CD4-positive, alpha-beta T cell treated with Interleukin-1 beta for 1 hour (primary cell): ENCODE measurements at places on chromosomes 5 and 9.

GRCh38 chr5:10702040-10702629 lies 58.9 kb downstream of the DAP start:
- no peak for DNase-seq

- DNase-seq: no peak
These were observed 13.4 kb upstream of the FBN2 start for GRCh38 chr5:128551476-128551875.

- no peak for DNase-seq
These were observed 246.3 kb upstream of the TLE4 start for GRCh38 chr9:79325501-79325900.

- no peak for DNase-seq
These were observed 83.6 kb downstream of the LMX1B start for GRCh38 chr9:126697330-126697729.

DNA sequence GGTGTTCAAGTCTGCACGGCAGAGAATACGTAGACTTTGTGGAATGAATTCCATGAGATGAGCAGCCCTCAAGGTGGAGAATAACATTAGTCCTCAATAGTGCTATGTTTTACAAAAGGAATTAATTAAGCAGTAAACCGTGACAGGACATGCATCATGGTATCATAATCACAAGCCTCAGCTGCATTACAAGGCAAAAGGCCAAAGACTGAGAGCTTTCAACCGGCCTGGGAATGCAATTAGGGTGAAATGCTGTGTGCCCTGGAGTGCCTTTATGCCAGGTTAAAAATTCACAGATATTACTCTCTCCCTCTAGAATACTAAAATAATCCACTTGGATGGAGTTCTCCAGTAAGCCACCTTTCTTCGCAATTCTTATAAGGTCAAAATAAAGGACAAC lies 270.6 kb downstream of the MLLT3 start:
- DNase-seq: no peak

DNA sequence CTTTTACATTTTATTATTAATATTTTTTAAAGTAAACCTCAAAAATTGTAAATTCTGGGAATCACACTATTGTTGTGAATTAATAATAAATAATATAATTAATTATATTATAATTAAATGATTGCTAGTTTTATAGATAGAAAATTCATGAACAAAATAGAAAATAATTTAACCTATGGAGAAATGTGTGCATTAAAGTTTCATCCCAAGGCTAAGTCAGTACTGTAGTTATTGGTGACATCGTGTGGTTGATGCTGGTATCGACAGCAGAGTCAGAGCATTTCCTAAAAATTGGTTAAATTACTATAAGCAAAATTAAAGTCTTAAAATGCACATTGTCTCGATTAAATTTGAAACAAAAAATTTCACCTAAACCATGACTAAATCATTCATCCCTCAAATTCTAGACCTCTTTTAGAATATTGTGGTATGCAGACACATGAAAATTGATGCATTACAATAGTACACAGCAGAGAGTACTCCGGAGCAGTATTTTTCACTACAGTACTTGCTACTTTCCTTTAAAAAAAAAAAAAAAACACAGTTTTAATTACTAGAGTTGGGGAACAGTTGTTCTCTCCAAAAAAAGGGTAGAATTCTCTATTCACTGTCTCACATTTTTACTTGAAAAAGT lies 73.9 kb downstream of the RORB start:
- no peak for DNase-seq

- DNase-seq: peak; percentile 99
These were observed at the start of gene ATP6V1G1 for GRCh38 chr9:114587345-114588202. ATP6V1G1 (plus strand) TSS chr9:114587769; CDS start chr9:114587839, 70 bp downstream.

DNA sequence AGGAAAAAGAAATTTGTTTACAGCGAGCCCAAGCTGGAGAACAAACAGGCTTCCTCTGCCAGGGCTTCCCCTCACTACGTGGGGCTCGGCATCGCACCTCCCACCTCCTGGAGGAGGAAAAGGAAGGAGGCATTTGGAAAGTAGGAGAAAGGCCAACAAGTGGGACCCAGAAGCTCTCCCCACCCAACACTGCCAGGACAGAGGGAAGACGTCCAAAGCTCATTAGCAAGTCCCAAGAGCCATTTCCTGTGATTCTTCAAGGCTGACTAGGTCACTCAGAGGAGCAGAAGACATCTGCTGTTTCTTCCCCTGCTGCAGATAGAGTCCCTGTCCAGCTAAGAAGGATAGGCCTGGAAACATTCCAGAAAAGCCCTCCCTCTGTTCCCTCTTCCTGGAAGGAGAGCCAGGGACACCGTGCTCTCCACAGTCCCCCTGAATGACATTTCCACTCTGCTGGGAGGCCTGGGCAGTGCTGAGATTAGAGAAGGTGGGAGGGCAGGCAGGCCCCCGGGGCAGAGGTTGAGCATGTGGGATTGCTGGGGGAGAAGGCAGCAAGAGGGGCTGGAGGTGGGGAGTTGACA lies 57.0 kb upstream of the NEURL1B start:
- no peak for DNase-seq

DNA sequence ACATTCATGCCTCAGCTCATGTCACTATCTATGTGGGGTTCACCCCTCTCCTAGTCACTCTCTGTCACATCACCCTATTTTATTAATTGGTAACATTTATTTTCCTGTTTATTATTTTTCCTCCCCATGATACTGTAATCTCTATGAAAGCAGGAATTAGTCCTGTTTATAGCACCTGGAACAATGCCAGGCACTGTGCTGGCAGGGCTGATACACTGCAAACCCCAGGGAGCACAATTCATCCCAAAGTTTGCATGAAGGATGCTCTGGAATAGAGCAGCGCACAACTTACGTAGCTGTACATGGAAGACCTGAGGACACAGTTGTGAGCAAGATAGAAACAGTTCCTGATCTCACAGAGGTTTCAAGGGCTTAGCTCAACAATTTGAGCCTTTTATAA lies 103.2 kb downstream of the NSG2 start:
- no peak for DNase-seq

- peak; percentile 64 for DNase-seq
These were observed 10.0 kb upstream of the C5 start for GRCh38 chr9:121059998-121060636.

- no peak for DNase-seq
These were observed 34.1 kb upstream of the RAI14 start for GRCh38 chr5:34622098-34622400.

GRCh38 chr5:965604-966344 lies 42.8 kb upstream of the NKD2 start:
- DNase-seq: no peak

DNA sequence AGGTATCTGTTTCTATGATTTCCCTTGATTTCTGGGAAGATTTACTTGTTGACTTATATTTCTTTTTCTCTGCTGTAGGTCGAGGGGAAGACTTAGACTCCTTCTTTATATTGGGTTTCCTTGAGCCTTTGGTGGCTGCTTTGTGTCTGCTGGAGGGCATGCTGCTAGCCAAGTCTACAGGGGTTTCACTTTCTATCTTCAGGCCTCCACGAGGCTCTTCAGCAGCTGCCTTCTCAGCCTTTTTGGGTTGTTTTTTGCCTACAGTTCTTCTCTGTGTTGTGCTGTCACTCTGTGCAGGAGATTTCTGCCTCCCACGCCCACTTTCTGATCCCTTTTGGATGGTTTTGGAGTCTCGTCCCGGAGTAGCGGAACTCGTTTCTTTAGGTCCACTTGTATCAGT lies 23.2 kb downstream of the LEAP2 start:
- no peak for DNase-seq

- DNase-seq: no peak
These were observed 32.5 kb downstream of the LEAP2 start for GRCh38 chr5:132905938-132906337.

DNA sequence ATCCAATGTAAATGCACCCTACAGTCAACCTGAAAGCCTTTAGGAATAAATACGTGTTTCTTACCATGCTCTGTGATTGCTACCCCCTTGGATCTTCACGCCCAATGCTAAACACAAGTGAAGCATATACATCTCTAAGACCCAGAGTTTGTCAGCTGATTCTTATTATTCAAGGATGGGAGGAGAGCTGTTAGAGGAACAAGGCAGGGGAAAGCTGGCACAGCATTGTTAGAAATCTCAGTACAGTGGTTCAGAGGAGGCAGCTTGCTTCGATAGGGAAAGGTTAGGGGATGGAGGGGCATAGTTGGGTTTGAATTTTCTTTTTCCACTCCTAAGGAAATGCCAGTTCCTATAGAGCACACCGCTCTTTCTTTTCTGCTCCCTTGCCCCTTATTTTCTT lies 16.7 kb upstream of the TAF11L2 start:
- DNase-seq: no peak

DNA sequence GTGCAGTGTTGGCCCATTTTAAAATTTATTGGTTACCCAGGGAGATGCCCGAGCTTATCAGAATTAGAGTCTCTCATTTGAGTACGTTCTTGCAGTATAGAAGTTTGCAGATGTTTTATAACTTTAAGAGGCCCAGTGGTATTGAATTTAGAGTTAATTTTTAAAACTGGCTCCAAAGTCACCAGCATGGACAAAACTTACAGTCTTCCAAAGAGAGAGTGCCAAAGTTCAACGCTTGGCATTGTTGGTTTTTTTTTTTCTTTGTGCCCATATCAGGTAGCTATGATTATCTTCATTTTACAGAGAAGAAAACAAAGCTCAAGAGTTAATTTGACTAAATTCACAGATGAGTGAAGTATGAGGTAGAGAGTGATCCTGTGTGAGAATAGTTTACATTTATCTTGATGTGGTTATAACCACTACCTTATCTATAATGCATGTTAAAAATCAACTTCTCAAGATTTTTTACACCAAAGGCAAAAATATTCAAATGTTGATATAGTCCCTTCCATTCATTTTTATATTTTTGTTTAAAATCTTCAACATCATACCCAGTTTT lies 273.7 kb upstream of the DMRT1 start:
- DNase-seq: no peak

DNA sequence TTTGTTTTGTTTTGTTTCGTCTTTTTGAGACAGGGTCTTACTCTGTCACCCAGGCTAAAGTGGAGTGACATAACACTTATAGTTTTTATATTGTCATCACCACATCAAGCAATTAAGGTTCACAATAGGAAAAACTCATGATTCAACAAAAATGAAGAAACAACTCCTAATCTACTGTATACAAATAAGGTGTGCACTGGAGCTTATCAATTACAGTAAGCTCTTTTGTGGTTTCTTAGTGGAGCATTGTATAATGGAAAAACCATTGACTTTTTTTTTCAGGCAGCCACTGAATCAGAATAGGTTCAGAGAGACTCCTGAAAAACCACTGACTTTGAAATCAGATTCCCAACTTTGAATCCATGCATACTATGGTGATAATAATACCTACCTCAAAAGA lies 10.8 kb upstream of the PLIN2 start:
- DNase-seq: no peak

GRCh38 chr9:114311571-114312512 lies 11.1 kb upstream of the ORM1 start:
- DNase-seq: no peak

DNA sequence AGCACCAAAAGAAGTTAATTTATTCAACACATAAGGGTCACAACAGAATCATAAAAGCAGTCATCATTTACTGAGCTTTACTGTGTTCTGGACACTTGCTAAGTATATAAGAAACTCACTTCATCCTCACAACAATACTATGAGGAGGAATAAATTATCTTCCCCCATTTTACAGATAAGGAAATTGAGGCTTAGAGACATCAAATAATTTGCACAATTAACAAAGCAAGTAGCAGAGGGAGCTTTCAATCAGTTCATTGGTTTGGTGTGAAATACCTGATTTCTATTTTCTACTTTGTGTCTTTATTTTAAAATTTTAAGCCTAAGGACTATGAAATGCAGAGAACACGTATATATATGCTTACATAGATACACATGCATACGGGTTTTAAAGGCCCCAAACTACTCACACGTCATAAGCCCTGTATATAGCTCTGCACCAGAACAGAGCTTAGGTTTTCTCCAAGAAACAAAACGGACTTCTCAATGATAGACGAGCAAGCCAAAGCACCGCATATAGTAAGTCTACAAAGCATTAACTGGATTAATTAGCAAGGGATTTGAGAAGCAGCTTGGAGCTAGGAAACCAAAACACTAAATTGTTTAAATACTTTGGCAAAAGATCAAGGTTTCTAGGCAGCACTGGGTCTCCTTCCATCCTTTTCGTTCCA lies 95.6 kb downstream of the DENND1A start:
- DNase-seq: no peak

GRCh38 chr9:100590481-100590880 lies 12.6 kb downstream of the CAVIN4 start:
- DNase-seq: no peak

DNA sequence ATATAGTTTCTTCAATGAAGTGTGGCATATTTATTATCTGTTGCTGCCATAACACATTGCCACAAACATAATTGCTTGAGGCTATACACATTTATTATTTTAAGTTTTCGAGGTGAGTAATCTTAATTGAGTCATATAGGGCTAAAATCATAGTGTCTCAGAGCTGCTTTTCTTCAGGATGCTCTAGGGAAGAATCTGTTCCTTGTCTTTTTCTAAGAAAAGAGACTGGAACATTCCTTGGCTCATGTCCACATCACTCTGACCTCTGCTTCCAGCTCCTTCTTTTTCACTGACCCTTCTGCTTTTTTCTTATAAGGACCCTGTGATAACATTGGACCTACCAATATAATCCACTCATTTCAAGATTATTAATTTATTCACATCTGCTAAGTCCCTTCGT lies 632.4 kb upstream of the TYRP1 start:
- DNase-seq: no peak

DNA sequence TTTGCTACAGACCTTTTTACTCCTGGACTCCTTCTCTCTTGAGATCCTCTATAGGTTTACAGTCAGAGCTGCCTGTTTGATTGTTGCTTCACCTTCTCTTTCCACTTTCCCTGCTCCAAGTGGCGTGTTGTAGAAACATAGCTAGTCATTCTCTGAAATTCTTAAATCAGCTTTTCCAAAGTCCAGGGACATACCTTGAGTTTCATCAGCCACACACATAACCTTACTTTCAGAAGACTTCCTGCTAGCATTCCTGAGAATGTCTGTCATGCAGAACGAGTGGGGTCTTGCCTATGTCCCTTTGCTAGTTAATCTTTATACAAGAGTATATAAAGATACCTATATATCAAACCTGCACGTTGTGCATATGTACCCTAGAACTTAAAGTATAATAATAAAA lies 230.3 kb upstream of the ZNF462 start:
- no peak for DNase-seq

DNA sequence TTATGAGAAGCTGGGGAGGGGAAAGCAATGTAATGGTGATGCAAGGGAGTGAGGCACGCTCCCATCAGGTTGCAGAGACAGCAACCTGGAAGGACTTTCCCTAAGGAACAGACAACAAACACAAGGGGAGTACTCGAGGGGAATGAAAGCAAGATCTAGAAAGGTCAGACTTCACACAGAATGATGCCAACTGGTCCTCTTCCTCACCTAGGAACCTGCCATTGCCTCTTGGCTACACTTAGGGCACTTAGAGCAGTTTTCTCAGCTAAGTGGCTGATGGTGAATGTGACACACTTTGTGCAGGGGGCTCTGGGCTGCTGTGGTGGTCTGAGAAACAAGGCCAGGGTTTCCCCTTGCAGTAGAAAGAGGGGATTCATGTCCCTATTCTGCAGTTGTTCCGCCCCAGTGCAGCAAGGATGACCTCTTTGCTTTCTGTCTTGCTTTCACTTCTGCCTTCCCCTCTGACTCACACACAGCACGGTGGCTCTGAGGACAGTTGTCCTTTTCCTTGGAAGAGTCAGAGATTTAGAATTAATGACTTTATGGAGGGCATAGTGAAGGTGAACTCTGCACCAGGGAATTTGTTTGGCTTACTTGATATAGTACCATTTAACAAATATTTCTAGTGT lies 394.0 kb upstream of the KLF4 start:
- DNase-seq: no peak
